NCI-H187 (cell line): ENCODE measurements at places on chromosomes 13 and 19.

DNA sequence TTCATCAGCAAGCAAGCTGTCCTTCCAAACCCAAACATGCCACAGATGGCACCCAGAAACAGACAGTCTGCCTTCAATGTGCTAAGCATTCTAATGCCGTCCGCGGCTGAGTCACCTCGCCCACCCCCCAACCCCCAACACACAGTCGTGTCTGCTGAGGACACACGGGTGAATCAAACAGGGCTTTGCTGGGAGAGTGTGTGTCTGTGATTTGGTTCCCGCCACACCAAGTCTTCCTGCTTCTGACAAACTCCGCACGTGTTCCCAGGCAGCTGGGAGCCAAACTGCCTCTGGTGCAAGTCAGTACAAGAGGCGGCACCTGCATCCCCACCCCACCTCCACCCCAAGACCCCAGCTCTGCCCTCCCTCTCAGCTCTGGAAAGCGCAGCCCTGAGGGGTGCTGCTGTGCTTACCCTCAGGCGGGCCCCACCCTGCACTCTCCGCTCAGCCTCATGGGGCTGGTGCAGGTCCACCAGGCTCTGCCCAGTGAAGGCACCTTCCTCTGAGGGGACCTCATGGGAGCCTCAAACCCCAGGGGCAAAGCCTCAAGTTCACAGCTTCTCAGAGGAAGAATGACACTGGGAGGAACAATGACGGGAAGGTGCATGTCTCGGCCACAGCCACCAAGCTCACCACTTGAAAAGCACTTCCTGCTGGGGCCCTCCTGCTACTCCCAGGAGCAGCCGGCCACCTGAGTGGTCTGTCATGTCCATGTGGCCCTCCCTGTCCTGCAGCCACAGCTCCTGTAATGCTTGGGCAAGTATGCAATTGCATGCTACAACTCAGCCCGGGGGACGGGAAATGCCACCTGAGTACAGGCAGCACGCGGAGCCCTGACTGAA is 15.0 kb upstream of the SLC35E1 start:
- no peak for DNase-seq

DNA sequence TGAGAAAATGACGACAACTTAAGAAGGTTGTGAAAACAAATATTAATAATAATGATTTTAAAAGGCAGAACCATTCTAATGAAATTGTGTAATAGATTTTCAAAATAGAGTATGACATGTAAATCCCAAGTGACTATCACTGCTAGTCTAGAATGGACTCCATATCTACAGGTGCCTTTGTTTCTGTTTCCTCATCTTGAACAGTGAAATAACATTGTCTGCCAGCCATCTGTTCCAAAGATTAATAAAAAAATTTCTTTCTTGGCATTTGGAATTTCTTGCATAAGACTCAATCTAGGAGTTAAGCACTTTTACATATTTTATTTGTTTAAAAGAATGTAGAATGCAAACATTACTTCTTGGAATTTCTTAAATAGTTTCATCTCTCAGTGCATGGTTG is 520.1 kb upstream of the ARGLU1 start:
- DNase-seq, result no peak

DNA sequence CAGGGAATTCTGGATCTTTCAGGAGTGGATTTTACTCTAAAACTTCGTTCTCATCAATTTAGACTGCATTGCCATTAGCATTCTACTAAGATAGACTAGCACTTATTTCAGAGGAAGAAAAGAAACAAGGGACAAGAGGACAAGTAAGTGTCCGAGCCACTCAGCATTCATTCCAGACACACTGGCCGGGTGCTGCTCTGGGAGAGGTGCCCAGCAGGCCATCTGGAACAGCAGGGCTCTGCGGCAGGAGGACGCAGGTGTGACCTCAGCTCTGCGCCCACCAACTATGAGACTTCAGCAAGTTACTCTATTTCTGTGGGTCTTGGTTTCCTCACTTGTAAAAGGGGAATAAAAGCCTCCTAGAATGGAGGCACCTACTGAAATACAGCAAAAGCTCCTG is 4.2 kb downstream of the EPS15L1 start:
- no peak for DNase-seq

DNA sequence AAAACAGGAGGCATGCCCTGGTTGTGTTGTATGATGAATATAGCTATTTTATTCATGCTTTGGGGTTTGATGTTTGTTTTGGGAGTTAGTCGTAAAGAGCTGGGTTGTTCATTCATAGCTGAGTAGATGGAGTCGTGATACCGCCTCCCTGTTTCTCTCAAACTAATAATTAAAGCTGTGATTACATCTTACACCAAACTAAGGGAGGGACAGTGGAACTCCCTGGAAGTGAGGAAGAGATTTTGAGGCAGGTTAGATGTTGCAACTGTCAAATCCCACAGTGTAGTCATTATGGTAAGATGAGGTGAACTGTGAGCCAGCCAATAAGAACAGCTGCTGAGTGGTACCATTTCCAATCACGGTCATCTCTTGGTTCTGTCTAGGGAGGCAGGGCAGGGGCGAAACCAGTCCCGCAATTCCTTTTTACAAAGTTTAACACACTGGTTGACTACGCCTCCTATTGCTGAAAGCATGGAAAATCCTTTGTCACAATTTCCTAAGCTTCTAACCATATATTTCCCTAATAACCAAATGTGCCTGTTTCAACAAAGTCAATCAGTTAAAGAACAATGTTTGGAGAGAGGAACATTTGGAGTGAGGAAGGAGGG is 207.6 kb upstream of the SERP2 start:
- no peak for DNase-seq

GRCh38 chr19:7013678-7014077 is 7.6 kb downstream of the MBD3L2B start:
- DNase-seq, result no peak

DNA sequence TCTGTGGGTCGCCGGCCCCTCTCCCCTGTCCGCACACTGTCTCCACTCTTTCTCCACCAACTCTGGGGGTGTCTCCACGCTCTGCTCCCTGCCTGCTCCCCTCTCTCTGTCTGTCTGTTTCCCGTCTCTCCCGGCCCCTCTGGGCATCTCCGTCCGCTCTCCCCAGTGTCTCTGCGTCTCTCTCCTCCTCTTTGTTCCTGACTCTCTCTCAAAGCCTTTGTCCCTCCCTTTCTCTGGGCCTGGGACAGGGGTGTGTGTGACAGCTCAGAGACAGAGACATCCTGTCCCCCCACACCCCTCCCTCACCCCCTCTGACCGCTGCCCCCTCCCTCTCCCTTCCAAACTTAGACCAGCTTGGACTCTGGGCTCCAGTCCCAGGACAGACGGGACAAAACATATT is 668 bp upstream of the SBK3 start:
- DNase-seq, result no peak

- DNase-seq, result no peak
Observed at GRCh38 chr13:101018720-101019119, 344.1 kb upstream of the TMTC4 start.

DNA sequence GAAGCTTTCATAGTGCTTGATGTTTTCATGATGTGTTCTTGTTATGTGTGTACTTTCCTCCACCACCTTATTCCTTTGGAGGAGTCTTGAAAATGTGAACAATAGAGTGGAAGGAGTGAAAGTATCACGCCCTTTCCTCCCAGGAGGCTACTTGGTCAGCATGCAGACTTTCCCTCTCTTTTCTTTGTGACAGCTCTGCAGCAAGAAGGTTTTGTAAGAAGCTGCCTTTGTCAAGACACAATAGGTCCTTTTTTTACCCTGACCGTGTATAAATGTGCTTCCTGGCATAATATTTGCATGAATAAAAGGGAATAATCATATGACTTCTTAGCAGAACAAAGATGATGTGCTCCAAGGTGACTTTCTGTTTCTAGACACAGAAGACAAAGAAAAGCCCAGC is 882.6 kb upstream of the SLITRK5 start:
- DNase-seq, result no peak
